ENCODE measurements at places on chromosomes 5 and 9. TPM values are rescaled to one million over a fixed set of nuclear protein-coding genes. Genes with fewer than 3 reads are reported as not detected.

DNA sequence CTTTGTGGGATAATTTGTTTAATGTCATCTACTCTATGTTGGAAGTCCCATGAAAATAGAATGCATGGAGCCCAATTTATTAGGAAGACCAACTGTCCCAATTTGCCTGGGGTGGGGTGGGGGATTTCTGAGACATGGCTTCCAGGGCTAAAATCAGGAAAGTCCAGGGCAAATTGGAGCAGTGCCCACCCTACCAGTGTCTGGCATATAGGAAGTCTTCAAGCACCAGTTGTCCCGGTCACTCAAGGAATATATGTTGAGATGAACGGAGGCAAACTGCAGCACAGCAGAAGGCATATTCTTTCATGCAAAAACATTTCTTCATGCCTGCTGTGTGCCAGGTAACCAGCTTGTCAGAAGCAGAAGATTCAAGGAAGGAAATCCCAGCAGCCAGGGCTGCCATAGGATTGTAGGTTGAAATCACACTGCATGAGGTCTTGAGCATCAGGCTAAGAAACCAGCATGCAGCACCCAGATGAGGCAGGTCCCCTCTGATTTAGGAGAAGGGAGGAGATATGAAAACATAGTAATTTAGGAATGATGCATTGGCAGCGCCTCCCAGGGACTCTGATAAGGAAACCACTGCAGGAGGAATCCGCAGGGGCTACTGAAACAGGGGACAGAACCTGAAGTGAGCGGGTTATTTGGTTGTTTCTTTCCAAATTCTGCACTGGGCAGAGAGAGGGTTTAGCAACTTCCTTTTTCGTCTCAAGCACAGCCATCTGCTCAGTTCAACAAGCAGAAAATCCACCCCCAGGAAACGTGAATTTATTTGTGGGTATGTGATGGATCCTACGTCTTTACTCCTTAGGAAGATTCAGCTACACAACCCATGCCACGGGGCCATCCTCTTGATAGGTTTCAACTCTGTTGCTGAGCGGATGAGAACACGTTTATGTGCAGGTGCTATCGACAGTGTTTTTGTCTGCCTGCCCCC, 112.6 kb upstream of the CPEB4 start:
- no peak for DNase-seq

- no peak for DNase-seq
Observed at GRCh38 chr9:120032639-120033038, 547.3 kb downstream of the CDK5RAP2 start.

- DNase-seq, result no peak
Observed at GRCh38 chr5:88426441-88426840, 157.8 kb upstream of the TMEM161B start.

DNA sequence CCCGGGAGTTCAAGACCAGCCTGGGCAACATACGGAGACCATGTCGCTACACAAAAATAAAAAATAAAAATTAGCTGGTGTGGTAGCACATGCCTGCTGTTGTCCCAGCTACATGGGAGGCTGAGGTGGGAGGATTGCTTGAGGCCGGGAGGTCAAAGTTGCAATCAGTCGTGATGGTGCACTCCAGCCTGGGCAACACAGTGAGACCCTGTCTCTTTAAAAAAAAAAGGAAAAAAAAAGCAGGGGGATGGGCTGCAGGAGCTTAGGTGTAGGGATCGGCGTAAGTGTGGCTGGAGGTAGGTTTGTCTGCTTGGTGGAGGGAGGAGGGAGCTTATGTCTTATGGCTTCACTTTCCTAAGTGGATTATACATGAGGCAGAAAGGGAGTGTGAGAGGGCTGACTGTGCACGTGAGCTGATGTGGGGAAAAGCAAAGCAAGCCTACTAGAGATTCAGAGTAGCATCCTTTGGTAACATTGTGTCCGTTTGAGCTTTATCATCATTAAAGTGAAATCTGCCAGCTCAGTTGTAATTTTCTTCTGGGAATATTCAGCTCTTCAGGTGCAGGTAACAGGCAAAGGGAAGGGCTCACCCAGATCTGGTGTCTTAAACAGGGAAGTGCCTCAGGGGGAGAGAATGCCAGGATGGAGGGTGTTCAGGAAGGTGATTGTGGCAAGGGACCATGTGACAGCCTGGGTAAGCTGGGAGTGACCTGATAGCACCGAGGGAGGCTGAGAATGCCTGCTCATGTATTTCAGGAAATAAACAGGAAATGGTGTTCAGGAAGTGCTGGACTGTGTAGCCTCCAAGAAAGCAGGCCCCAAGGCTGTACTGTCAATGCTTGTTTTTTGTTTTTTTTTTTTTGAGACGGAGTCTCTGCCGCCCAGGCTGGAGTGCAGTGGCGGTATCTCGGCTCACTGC, 17.6 kb upstream of the SETX start:
- DNase-seq, result no peak

GRCh38 chr5:15803280-15803679, 303.3 kb downstream of the FBXL7 start:
- no peak for DNase-seq

GRCh38 chr5:171659896-171660295, 125.7 kb upstream of the SMIM23 start:
- no peak for DNase-seq

- DNase-seq, result no peak
Observed at GRCh38 chr5:102498271-102499034, at the start of gene SLCO6A1. Gene SLCO6A1 (minus strand): TSS chr5:102499001. CDS start chr5:102498844, 157 bp downstream.

GRCh38 chr5:58462623-58463230, 2.8 kb upstream of the PLK2 start:
- no peak for DNase-seq

- no peak for DNase-seq
Observed at GRCh38 chr9:125409637-125410521, 148.3 kb downstream of the GAPVD1 start.

DNA sequence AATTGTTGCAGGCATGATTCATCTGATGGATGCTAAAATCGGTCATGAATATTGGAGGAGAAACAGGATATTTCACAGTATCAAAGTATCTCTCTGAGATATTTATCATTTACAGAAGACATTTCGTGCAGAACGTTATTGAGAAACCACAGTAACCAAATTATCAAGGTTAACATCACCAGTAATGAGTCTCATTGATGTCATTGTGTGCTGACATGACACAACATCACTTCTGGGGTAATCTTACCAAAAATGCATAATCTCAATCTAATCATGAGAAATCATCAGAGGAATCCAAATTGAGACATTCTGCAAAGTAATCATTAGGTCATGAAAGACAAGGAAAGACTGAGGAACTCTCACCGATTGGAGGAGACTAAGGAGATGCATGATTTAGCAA, 42.7 kb downstream of the C5orf22 start:
- no peak for DNase-seq

- DNase-seq, result no peak
Observed at GRCh38 chr9:132995879-132996278, 17.4 kb downstream of the GFI1B start.

The MEF2C gene
- 0.07 TPM for polyA plus RNA-seq

The SOX30 gene
- polyA plus RNA-seq, result 0.03 TPM

- DNase-seq, result no peak
Observed at GRCh38 chr9:68640421-68641089, 64.5 kb upstream of the PIP5K1B start.

GRCh38 chr9:36548454-36548853, 24.2 kb upstream of the MELK start:
- no peak for DNase-seq

The HSD17B3 gene
- polyA plus RNA-seq, result 0.10 TPM

DNA sequence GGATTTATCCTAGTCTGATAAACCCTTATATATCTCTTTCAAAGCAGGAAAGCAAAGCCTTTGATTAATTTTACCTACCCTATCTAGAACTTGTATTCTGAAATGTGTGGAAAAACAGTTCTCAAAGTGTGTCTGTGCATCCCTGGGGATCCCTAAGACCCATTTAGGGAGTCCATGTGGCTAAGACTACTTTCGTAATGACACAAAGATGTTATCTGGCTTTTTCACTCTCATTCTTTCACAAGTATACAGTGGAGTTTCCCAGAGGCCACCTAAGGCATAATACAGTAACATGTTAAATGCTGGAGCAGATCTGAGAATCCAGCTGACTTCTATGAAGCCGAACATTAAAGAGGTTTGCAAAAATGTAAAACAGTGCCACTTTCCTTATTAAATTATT, 54.3 kb upstream of the TNFSF15 start:
- no peak for DNase-seq

The PCDHGA6 gene
- polyA plus RNA-seq, result 0.28 TPM

- DNase-seq, result no peak
Observed at GRCh38 chr9:136079916-136080246, 15.2 kb downstream of the NACC2 start.

The KDM3B gene
- polyA plus RNA-seq, result 17.2 TPM

DNA sequence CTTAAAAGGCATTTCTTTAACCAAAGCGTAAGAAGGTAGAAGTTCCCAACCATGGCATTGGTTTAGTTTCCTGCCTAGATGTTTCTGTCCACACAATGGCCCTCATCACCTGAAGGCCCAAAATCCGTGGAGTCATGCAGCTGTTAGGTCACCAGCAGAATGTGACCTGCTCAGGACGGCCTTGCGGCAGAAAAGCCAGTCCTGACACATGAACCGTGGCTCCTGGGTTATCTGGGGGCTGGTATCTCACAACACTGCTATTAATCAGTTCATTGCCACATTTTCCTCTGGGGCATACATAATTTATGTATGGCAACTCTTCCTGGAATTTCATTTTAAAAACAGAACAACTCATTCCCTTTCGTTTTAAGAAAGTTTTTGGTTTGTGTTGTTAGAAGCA, 278.4 kb downstream of the ATPSCKMT start:
- DNase-seq, result no peak

The ARHGEF39 gene
- polyA plus RNA-seq, result 0.88 TPM

The TMEM203 gene
- 29.2 TPM for polyA plus RNA-seq

GRCh38 chr5:68343421-68343826, 127.9 kb downstream of the PIK3R1 start:
- DNase-seq, result no peak

DNA sequence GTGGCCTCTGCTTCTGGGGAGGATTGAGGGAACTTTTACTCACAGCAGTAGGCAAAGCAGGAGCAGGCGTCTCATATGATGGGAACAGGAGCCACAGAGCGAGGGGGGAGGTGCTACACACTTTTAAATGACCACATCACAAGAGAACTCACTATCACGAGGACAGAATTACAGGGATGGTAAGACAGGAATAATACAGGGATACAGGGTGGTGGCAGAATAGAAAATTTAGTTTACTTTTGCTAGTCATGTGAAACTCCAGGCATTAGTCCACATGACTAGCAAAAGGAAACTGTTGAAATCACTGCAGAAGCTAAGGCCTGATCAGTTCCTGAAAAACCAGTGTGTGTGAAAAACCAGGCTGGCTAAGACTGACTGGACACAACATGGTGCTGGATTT, 382.4 kb downstream of the NNT start:
- DNase-seq, result no peak

DNA sequence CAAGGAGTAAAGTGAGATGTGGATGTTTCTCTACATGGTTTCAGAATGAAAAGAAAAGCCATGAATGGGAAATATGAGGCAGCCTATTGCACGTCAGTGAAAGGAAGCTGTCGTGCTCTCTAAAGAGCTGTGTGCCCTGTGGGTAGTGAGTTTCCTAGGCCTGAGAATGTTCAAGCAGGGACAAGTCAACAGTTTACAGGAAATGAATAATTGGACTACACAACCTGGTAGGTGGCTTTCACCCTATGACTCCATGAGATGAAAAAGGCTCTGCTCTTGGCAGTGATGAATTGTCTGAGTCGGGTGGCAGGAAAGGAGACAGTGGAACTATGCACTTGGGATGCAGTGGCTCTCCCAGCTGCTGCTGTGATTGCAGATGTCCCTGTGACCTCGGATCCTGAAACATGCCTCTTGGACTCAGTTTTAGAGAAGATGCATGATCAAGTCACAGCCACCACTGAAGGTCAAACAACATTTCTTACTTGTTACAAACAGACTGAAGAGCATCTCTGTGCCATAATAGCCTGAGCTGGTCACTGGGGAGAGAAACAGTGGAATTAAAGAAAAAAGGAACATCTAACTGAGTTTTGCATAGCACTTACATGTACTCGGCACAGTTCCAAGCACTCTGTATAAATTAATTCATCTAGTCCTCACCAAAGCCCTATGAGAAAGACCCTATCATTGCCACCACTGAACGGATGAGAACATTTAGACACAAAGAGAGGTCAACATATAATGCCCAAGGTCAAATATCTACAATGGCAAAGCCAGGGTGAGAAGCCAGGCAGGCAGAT, 293.7 kb downstream of the SPOCK1 start:
- no peak for DNase-seq

- DNase-seq, result no peak
Observed at GRCh38 chr9:18799428-18799827, 233.6 kb downstream of the SAXO1 start.

DNA sequence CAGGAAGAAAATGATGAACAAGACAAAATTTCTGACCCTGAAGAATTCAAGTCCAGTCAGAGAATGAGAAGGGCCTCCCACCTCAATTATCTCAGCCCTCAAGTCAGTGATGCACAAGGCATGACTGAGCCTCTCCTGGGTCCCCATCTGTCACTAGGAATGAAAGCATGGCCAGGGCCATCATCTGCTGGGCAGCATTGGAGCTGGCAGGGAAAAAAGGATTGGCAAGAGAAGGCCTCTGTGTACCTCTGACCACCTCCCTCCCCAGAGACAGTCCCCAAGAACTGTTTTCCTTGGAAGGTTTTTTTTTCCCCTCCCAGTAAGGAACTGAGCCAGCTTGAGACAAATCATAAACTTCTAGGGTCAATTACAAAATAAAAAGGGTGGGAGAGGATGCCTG, 76.7 kb downstream of the KLHL3 start:
- DNase-seq, result no peak

DNA sequence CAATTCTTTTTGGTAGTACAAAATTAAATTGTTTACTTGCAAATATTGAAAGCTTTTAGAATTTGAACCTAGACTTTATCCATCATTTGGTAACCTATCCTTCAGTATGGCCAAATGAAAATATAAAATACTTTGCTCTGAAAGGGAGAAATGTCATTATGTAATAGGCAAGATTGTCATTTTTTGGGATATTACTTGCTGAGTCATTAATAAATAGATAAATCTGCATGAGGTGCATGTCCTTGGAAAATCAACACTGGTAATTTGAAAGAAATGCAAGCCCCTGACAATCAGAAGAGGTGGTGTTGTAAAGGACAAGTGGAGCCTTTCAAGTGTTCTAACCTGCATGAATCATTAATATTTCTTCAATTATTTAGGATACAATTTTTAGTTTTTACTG, 231.8 kb upstream of the CCNG1 start:
- DNase-seq, result no peak

The RORB gene
- polyA plus RNA-seq, result not detected

GRCh38 chr9:8349376-8349775, 549.8 kb upstream of the DMAC1 start:
- DNase-seq, result no peak

DNA sequence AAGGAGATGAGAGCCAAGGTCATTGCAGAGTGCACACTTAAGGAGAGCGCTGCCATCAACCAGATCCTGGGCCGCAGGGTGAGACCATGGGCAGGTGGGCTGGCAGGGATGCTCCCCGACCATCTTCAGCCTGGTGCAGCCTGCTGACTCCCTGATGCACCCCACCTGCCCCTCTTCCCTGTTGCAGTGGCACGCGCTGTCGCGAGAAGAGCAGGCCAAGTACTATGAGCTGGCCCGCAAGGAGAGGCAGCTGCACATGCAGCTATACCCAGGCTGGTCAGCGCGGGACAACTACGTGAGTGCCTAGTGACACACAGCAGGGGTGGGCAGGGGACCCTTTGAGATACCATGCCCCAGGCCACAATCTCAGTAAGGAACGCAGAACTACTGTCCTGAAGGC, 28.3 kb downstream of the TCF7 start:
- DNase-seq, result no peak

The ST8SIA4 gene
- polyA plus RNA-seq, result 0.43 TPM

The MSX2 gene
- 2.7 TPM for polyA plus RNA-seq
